ENCODE measurements at places on chromosomes 5 and 9. TPM values are rescaled to one million over a fixed set of nuclear protein-coding genes. Genes with fewer than 3 reads are reported as not detected.

GRCh38 chr5:10731913-10732312 lies 29.1 kb downstream of the DAP start:
- no peak overlapping the region for H3K27ac ChIP-seq
- no peaks in the 10 kb centered on the region for H3K4me1 ChIP-seq
- DNase-seq, result no peak
- H3K36me3 ChIP-seq, result peaks cover 3% of the 10 kb centered on the region

Gene CA9
- total RNA-seq, result 0.46 TPM

Gene DMRTA1
- 0.06 TPM for total RNA-seq

Gene SOWAHA
- total RNA-seq, result not detected

Gene ELOVL7
- total RNA-seq, result 0.70 TPM

Gene MARCOL
- total RNA-seq, result not detected

GRCh38 chr9:108296056-108296455 lies 559.7 kb downstream of the ACTL7B start:
- H3K36me3 ChIP-seq, result no peaks in the 10 kb centered on the region
- H3K4me1 ChIP-seq, result no peaks in the 10 kb centered on the region
- no peak for DNase-seq
- no peak overlapping the region for H3K27ac ChIP-seq
- no peak overlapping the region for H3K4me3 ChIP-seq

Gene GABRB2
- total RNA-seq, result not detected

Gene UBE2QL1
- total RNA-seq, result 0.06 TPM

- H3K36me3 ChIP-seq, result no peaks in the 10 kb centered on the region
- no peak for DNase-seq
- no peak overlapping the region for H3K4me3 ChIP-seq
- no peaks in the 10 kb centered on the region for H3K4me1 ChIP-seq
Observed at GRCh38 chr5:148974642-148975327, 88.1 kb downstream of the SH3TC2 start.

Gene ZFP2
- total RNA-seq, result 1.3 TPM

DNA sequence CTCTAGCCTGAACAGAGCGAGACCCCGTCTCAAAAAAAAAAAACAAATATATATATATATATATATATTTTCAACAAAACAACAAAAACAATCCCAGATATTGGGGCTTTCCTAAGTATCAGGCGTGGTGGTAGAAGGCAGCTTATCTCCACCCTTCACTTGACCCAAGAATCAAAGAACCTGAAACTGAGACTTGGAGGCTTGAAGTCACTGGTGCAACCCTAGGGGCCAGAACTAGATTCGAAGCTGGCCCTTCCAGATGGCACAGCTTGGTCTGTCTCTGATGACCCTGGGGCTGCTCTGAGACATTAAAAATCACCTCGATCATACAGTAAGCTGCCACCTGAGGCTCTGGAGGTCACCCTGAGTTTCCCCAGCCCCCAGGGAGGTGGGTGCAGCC lies 1.3 kb upstream of the KCNMB1 start:
- no peak overlapping the region for H3K27ac ChIP-seq
- no peak overlapping the region for H3K4me3 ChIP-seq
- no peaks in the 10 kb centered on the region for H3K36me3 ChIP-seq
- no peak for DNase-seq
- H3K27me3 ChIP-seq, result peaks cover 8% of the 10 kb centered on the region

Gene CBY3
- 0.57 TPM for total RNA-seq

- no peaks in the 10 kb centered on the region for H3K27me3 ChIP-seq
- no peak overlapping the region for H3K4me3 ChIP-seq
- no peaks in the 10 kb centered on the region for H3K4me1 ChIP-seq
- H3K27ac ChIP-seq, result no peak overlapping the region
- H3K36me3 ChIP-seq, result no peaks in the 10 kb centered on the region
Observed at GRCh38 chr9:82532504-82533180, 530.3 kb downstream of the RASEF start.
